ENCODE measurements at places on chromosomes 7 and 10.

DNA sequence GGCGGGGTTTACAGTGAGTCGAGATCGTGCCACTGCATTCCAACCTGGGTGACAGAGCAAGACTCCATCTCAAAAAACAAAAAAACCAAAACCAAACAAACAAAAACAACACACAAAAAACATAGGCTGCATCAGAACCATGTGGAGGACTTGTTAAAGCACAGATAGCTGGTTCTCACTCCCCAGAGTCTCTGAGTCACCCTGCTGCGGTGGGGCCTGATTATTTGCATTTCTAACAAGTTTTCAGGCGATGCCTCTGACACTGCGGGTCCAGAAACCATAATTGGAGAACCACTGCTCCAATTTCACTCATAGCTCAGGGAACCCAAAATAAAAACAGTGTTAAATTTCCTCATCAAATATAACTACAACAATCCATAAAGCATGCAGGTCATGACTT is 816.7 kb downstream of the MAGI2 start:
- DNase-seq = no peak
- H3K4me1 ChIP-seq = no peaks in the 10 kb centered on the region
- no peak overlapping the region for H3K4me3 ChIP-seq
- no peak overlapping the region for H3K27ac ChIP-seq

DNA sequence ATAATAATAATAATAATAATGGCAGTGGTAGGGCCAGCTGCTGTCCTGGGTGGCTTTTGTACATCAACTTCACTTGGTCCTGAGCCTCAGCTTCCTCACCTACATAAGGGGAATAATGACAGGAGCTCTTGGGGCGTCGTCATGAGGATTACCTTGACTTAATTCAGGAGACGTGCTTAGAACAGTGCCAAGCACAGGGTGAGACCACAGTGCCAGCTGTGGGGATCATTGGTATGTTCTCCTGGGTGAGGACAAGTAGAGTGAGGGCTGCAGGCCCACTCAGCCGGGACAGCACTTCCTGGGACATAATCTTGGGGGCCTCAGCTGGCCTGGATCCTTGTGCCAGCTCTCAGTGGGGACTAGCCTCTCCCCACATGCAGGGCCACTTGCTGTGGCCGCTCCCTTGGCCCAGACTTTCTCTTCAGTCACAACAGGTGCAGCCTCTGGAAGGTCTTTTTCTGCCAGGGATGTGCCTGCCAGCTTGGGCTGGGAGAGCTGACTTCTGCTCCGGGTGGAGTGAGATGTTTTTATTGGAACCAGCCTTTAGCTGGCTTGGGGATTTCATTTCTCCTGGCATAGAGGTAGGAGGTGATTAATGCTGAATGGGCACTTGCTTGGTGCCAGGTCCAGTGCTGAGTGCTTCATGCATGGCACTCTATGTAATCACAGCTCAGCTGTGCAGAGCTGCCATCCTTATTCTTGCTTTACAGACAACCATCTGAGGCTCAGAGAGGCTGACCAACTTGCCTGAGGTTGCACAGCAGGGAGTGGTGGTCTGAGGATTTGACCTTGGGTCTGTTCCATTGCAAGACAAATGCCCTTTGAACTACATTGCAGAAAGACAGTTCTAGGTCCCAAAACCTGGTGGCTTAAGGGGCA is 45.3 kb downstream of the TSPAN15 start:
- no peak for DNase-seq
- no peak overlapping the region for H3K27ac ChIP-seq
- no peaks in the 10 kb centered on the region for H3K27me3 ChIP-seq
- H3K4me1 ChIP-seq = no peaks in the 10 kb centered on the region
- no peak overlapping the region for H3K4me3 ChIP-seq

- H3K36me3 ChIP-seq = no peaks in the 10 kb centered on the region
- no peaks in the 10 kb centered on the region for H3K27me3 ChIP-seq
- H3K27ac ChIP-seq = no peak overlapping the region
- DNase-seq = no peak
Measured at GRCh38 chr10:65350611-65351010, 1575.2 kb upstream of the LRRTM3 start.

DNA sequence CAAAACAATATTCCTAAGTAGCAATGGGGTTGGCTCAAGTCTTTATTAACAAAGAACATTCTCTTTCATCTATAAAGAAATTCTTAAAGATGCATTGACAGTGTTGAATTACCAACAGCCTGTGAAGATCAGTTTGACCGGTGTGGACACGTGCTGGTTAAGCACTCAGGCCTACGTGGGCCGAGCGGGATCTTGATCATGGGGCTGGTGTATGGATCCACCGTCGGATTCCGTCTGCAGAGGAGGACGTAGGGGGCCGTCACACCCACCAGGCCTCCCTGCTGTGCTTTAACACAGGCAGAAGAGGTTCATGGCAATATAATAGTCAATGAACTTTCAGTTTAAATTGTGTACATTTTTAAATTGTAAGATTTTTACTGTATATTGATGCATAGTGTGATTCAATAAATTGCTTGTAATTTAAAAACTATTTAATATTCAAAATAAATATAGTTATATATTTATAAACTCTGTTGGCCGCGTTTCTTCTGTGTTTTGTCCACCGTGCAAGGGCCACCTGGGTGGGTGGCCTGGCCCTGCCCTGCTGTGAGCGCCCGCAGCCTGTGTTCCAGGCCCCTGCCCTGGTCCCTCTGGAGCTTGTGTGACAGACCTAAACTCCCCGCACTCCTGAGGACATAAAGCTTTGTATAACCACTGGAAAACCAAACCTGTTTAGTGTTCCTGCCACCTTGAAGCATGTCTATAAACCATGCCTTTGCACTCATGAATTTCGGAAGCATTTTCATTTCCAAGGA is 1.9 kb upstream of the BHLHA15 start:
- no peaks in the 10 kb centered on the region for H3K27me3 ChIP-seq
- H3K27ac ChIP-seq = no peak overlapping the region
- DNase-seq = no peak
- no peak overlapping the region for H3K4me3 ChIP-seq

DNA sequence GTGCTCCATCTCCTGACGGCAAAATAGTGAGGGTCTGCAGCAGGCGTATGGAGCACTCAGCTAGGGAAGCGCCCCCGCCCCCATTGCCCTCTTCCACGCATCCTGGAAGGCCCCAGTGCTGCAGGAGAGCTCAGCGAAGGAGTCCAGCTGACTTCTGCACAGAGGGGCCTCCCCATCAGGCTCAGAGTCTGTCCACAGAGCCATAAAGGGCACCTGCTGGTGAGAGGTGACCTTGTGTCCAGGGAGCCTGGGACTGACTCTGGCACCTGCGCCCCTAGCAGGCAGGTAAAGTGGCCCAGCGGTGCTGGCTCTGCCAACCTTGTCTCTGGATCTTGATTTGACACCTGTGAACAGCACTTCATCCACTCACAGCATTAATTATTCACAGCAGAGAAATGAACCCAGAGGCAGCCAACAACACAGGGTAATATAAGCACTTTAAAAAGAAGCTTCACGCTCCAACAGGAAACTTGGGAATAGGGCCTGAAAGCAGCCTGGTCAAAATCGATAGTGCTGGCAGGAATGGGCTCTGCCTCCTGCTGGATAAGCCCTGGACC is 59.6 kb downstream of the VOPP1 start:
- H3K36me3 ChIP-seq = peaks cover 12% of the 10 kb centered on the region
- H3K4me3 ChIP-seq = no peak overlapping the region
- H3K27me3 ChIP-seq = no peaks in the 10 kb centered on the region
- no peaks in the 10 kb centered on the region for H3K4me1 ChIP-seq
- DNase-seq = no peak
- H3K27ac ChIP-seq = no peak overlapping the region

GRCh38 chr7:30505174-30505697 is 607 bp upstream of the GGCT start:
- no peaks in the 10 kb centered on the region for H3K27me3 ChIP-seq
- DNase-seq = peak; percentile 62
- H3K4me3 ChIP-seq = peak overlapping the region; percentile 76

- H3K27me3 ChIP-seq = peaks cover 3% of the 10 kb centered on the region
- no peaks in the 10 kb centered on the region for H3K36me3 ChIP-seq
- H3K27ac ChIP-seq = no peak overlapping the region
- no peak for DNase-seq
- H3K4me1 ChIP-seq = no peaks in the 10 kb centered on the region
Measured at GRCh38 chr7:26507108-26507987, 215.7 kb downstream of the SNX10 start.

DNA sequence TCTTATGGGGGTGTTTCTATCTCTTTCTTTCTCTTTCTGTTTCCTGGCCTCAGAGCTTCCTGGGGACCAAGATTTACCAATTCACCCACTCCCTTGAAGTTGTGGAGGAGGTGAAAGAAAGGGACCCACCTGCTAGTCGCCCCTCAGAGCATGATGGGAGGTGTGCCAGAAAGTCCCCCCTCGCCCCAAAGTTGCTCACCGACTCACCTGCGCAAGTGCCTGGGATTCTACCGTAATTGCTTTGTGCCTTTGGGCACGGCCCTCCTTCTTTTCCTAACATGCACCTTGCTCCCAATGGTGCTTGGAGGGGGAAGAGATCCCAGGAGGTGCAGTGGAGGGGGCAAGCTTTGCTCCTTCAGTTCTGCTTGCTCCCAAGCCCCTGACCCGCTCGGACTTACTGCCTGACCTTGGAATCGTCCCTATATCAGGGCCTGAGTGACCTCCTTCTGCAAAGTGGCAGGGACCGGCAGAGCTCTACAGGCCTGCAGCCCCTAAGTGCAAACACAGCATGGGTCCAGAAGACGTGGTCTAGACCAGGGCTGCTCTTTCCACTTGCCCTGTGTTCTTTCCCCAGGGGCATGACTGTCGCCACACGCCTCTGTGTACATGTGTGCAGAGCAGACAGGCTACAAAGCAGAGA is 12.2 kb downstream of the AQP1 start:
- no peak overlapping the region for H3K27ac ChIP-seq
- peaks cover 6% of the 10 kb centered on the region for H3K4me1 ChIP-seq
- peak; percentile 34 for DNase-seq
- no peaks in the 10 kb centered on the region for H3K36me3 ChIP-seq

- no peak overlapping the region for H3K27ac ChIP-seq
- DNase-seq = no peak
- H3K36me3 ChIP-seq = peaks cover 18% of the 10 kb centered on the region
- no peak overlapping the region for H3K4me3 ChIP-seq
- no peaks in the 10 kb centered on the region for H3K4me1 ChIP-seq
Measured at GRCh38 chr10:74417397-74417796, 266.4 kb downstream of the ADK start.

- H3K27ac ChIP-seq = peak overlapping the region; percentile 99
- no peaks in the 10 kb centered on the region for H3K27me3 ChIP-seq
- DNase-seq = no peak
- H3K4me3 ChIP-seq = peak overlapping the region; percentile 58
- H3K4me1 ChIP-seq = peaks cover 26% of the 10 kb centered on the region
Measured at GRCh38 chr7:108003599-108003935, 606 bp upstream of the LAMB1 start.

DNA sequence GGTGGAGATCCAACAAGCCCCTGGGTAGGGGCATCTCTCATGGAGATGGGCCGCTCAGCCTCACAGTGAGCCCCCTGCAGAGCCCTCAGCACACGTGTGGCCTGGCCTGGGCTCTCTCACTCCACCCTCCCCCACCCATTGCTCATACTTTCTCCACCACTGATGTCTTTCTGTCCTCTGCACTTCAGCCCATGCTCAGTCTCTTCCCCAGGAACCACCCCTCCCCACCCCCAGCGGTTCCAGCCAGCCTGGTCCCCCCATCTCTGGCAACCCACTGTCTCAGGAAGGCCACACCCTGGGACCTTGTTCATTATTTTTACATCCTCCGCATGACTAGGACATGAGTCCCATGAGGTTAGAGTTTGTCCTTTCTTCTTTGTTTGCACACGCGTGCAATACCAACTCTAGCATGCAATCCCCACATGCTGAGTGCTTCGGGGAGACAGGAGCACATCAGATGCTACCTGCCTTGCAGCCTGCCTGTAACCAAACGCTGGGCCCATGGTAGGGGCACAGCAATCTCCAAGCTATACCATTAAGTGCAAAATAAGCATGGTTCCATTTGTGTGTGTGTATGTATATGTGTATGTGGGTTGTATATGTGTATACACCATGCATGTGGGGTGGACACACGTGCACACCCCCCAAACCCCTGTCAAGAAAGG is 408.4 kb upstream of the FOXK1 start:
- no peaks in the 10 kb centered on the region for H3K4me1 ChIP-seq
- no peaks in the 10 kb centered on the region for H3K27me3 ChIP-seq
- no peak for DNase-seq
- no peak overlapping the region for H3K27ac ChIP-seq

All from RWPE2 (cell line).